Activated CD4-positive, alpha-beta T cell treated with anti-CD3 and anti-CD28 coated beads for 24 hours (primary cell): ENCODE measurements at places on chromosomes 4 and X.

GRCh38 chr4:151874328-151874727 lies 113.5 kb upstream of the GATB start:
- DNase-seq = no peak

DNA sequence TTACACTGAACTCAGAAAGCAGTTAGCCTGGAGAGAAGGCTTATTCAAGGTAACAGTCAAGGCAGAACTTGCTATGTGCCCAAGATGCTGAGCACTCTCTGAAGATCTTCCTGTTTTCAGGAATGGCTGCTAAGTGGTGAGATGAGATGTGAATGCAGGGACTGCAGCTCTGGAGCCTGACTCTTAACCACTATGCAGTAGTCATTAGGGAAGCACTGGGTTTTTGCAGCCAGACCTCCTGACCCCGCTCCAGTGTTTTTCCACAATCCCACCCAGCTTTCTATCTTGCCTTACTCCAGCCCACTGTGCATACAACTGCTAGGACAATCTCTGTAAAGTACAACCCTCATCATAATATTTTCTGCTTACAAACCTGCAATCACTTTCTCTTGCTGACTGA lies 95.2 kb upstream of the LNX1 start:
- DNase-seq = no peak

DNA sequence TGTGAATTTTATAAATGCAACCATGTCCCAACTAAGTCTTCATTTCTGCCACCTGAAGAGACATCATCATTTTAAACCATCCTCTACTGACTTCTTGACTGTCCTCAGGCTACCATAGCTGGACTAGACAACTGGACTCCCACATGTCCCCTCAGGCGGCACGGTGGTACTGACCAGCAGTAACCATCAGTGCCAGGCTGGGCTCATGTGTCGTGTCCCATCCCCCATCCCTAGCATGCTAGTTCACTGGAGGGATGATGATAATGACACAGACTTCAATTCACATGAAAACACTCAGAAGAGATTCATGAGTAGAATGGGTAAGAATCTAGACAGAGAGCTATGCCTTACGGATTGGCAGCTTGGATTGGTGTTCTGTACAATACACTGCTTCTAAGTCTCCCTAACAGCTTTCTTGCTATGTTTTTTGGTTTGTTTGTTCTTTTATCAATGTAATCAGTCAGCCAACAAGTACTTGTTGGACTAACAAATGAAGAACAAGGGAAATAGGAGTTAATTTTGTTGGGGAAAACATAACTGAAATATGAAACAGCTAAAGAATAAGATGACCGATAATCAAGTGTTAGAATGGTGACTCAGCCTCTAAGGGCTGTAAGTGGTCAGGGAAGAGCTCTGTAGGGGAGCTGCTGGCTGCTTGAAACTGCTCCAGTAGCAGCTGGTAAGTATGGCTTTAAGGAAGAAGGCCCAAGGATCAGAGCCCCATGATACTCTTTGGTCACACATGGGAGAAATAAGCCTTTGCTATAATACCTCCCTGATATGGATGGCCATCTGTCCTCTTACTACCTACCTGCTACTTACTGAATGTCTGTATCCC lies 10.3 kb downstream of the ZDHHC9 start:
- DNase-seq = no peak

DNA sequence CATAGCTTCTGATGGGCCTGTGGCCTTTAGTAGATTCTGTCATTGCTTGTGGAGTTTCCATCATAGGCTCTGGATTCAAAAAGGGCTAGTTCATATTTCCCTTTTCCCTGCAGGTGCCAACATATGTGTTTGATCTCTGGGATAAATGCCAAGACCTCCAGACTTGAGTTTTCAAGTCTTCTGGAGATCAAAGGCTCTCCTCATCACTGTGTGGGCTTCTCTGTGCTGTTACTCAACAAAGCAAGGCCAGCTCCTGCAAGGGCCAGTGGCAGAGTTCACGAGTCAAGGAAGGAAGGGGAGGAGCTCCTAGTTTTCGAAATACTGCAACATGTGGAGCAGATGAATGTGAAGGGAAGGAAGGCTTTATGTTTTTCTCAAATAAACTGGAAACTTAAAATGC lies 62.7 kb upstream of the SCML1 start:
- no peak for DNase-seq

GRCh38 chr4:113783701-113784100 lies 22.2 kb upstream of the CAMK2D start:
- DNase-seq = no peak

DNA sequence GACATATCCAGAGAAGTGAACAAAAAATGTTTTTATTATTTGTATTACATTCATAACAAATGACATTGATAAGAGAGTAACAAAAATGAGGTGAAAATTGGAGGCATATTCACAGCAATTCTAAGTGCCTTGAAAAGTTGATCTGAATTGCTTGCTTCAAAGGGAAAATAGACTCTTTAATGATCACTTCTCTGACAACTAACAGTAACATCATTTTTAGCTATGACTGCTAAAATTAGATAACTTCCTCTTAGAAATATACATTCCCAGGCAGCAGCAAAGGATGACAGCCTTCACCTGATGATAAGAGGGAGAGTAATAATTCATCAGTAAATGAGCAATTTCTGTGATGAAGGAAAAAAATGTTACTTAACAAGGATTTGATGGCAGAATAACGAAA lies 472.5 kb downstream of the PCDH10 start:
- no peak for DNase-seq
